ENCODE measurements at places on chromosomes 1 and 21.

DNA sequence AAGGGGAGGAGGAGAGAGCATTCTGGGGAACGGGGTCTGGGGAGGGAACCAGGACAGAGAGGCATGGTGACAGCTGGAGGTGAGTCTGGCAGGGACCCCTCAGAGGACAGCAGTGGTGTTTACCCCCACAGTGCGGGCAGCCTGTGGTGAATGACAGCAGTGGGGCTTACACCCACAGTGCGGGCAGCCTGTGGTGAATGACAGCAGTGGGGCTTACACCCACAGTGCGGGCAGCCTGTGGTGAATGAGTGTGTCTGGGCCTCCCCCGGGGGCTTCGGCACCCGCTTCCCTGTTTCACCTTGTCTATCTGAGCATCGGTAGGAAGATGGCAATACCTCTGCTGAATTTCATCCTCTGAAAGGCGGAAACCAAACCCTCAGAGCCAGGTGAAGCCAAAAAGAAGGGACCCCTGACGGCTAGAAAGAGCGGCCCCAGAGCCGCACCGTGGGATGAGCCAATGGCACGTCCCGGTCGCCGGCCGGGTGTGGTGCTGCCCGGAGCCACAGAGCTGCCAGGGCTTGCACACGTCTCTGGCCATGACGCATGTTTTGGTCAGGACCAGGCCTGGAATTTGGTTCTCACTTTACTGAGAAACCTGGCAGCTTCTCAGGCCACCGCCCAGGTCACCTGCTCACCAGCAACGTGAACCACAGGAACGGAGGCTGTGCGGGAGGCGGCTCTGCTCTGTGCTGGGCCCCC, 54.1 kb downstream of the SIK1 start:
- DNase-seq, result no peak

DNA sequence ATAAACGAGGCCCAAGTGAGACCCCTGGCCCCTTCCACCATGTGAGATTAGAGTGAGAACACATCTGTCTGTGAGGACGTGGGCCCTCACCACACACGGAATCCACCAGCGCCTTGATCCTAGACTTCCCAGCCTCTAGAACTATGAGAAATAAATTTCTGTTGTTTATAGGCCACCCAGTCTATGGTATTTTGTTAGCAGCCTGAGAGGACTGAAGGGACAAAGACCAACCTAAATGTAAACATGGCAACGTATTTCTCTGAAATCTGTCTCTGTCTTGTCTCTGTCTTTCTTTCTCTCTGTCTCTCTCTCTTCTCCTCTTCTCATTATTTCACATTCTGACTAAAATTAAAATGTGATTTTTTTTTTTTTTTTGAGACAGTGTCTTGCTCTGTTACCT, 15.6 kb upstream of the IFI44L start:
- no peak for DNase-seq

DNA sequence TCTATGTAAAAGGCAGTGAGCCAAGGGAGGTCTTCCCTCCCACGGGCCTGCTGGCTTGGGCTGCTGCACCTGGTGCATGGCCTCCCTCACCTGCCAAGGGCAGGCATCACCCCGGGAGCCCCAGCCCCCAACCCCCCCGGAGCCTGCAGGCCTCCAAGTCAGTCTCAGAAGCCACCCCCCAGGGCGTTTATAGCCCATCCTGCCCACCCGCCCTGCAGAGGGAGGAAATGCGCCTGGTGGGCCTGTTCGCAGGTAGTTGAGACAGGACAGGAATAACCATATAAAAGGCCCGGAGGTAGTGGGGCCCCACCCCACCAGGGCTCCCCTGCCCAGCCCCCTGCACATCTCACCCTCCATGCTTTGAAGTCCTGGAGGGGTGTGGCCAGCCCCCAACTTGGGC, 18.2 kb upstream of the ARF1 start:
- DNase-seq, result no peak

DNA sequence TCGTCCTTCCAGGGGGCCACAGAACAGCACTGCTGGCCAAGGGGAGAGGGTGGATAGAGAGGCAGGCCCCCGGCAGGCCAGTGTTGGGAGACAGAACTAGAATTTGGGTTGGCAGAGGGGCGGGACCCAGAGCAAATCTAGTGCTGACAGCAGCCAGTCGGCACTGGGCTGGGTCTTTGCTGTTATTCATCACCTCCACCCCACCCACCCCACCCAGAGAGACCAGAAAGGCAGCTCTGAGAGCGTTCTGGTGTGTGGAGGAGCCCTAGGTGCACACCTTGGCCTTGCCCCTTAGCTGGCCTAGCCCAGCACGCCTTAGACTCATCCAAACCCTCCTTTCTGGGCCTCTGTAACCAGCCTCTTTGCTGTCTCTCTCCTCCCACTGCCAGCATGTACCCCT, 6.4 kb upstream of the PKP1 start:
- no peak for DNase-seq

GRCh38 chr1:212951126-212951946, 995 bp downstream of the VASH2 start:
- no peak for DNase-seq

DNA sequence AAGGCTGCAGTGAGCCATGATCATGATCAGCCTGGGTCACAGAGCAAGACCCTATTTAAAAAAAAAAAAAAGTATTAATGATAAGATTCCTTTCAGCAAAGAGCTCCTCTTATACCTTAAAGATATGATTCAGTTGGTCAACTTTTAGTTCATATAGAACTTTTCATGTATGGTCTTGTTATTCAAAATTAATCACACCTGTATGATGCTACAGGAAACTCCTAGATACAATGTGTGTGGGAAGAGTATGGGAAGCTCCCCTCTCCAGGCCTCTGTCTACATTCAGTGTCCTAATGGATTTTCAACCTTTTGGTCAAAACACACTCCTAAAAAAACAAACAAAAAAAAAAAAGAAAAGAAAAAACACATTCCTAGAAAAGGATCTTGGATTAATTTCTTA, 17.1 kb downstream of the MR1 start:
- no peak for DNase-seq

GRCh38 chr21:29218749-29219148, 80.0 kb upstream of the BACH1 start:
- DNase-seq, result no peak

GRCh38 chr1:173995475-173995874, 26.7 kb downstream of the RC3H1 start:
- no peak for DNase-seq

DNA sequence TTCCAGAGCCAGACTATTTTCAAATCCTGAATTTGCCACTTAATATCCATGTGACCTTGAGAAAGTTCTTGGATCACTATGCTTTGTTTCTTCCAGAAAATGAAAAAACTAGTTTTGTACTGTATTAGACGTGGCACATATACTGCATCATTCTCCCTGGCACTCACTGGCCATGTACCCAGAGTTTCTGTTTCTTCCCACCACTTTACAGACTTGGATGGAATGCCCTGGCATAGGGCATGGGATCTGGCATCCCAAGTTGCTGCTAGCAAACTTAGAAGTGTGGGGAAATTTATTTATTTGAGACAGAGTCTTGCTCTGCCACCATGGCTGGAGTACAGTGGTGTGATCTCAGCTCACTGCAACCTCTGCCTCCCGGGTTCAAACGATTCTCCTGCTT, 10.0 kb downstream of the KLF18 start:
- no peak for DNase-seq

- DNase-seq, result no peak
Measured at GRCh38 chr1:97091263-97091662, 369.7 kb downstream of the PTBP2 start.

DNA sequence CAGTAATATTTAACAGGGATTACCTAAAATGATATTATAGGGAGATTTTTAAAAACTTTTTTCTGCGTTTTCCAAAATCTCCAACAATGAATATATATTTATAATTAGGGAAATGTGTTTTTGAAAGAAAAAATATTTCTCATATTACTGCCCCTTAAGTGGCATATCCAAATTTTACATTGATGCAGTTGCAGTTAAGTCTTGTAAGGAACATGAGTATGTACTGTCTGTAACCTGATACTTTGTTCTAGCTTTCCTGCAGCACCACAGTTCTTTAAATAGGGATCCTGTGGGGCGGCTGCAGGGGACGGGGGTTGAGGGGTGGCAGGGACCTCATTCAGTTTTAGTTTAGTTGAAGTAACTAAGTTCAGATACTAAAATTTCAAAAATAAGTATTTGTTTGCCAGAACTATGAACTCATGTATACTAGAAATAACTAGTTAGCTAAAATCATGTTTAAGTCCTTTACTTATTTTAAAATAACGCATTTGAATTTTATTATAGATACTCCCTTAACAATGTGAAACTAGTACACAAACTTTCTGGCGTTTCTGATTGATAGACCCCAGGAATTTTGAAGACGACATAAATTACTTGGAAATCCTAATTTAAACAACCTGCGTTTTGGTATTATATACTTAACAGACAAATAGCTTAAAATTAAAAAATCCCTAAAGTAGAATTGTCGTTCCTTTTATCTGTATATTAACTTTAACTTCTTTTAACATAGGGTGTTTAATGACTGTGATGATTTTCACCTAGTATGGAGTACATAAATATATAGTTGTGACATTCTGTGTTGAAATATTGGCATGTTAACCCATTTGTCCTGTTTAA, 639 bp upstream of the DNAJB4 start:
- DNase-seq, result no peak

- DNase-seq, result no peak
Measured at GRCh38 chr1:228825041-228825440, 89.8 kb downstream of the RHOU start.

DNA sequence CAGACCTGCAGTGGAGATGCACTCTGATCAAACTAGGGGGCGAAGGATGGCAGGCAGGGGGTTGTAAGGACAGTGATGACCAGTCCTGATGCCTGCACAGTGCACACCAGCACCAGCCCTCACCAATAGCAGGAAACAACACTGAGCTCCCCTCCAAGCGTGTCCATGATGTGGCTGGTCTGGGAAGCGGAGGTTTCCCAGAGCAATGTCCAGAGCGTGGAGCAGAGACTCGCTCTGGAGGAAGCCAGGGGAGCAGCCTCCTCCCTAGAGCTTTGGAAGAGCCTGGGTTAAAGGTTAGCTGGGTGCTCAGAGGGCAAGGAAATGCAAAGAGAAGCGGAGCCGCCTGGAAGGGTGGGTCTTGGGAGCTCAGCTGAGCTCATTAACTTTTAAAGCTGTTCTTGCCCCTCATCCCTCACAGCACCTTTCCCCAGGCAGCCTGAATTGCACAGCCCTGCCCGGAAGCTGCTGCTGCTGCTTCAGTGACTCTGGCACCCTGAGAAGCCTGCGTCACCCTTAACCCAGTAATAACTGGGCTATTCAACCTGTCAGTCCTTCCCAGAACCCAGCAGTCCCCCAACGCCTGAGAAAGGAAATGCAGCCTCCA, 162.2 kb upstream of the RAB4A start:
- DNase-seq, result no peak

GRCh38 chr1:111465754-111466153, 8.0 kb upstream of the C1orf162 start:
- DNase-seq, result no peak
